Activated CD4-positive, alpha-beta T cell treated with anti-CD3 and anti-CD28 coated beads, Interleukin-10, Interleukin-2, amounts not matched to agents 100 ng/mL and 50 ng/mL, durations not matched to agents 16 hours and 8 hours (primary cell): ENCODE measurements at places on chromosomes 5 and 9.

- DNase-seq, result no peak
These were observed 7.1 kb upstream of the PCSK1 start for GRCh38 chr5:96440185-96440538.

DNA sequence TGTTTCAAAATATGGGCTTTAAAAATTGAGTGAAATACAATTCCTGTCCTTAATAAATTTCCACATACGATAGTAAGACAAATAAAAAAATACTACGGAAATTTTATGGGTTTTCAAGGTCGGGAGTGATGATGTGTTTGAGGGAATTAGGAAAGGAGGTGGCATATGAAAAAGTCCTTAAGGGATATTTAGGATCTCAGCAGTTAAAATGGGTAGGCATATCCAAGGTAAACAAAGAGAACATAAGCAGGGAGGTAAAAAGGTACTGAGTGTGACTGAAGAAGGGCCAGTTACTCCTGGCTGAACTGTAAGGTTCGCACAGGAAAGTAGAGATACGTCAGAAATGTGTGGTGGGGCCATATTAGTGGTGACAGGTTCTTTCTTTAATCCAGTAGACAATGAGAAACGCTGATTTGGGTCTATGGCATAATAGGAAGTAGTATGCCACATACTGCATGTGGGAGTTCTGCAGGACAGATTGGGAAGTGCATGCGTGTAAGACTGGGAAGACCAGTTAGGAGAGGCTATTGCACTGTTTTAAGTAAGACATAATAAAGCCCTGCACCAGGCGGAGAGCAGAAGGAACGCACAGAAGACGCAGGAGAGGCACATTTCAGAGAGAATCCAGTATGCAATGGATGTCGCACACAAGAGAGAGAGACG, 937 bp upstream of the HMGCR start:
- DNase-seq, result peak; percentile 55

- DNase-seq, result peak; percentile 90
These were observed 10.6 kb upstream of the PPP1R26 start for GRCh38 chr9:135468854-135469521.

DNA sequence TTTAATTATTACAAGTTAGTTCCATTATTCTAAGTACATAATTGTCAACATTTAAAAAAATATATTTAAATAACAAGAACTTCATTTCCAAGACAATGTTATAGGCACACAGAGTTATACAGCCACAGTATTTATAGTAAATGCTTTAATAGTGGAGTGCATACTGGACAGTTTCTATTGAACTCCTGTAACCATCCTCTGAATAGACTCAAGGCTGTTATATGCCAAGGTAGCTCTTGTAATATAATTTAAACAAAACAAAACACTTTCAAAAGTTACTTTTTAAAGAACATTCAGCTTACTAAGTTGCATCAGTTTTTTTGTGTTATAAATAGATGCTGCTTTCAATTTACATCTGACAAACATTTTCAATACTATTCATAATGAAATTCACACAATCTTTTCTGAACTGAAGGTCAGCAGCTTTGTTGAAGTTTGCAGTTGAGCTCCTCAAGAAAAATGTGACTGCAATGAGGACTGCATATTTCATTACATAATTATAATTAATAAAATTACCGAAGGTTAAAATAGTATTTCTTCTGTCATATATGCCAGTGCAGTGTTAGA, 549.9 kb upstream of the CYLC2 start:
- DNase-seq, result no peak

DNA sequence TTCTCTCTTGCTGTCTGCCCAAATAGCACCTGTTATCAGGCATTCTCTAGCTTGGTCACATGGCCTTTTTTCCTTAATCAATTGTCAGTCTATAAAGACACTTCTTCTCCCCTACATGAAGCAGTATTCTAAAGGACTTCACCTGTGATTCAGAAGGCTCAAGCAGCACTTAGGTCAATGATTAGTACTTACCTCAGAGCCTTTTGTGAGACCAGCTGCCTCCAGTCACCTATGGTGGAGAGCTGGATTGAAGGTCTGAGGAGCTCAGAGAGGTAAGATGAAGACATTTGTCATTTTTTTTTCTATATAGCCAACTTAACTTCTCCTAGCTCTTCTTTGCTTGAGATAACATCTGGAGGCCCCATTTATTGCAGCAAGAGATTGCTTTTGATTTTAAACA, 278.3 kb upstream of the PCSK5 start:
- DNase-seq, result no peak

- DNase-seq, result no peak
These were observed 139.0 kb downstream of the CPLANE1 start for GRCh38 chr5:37110135-37110534.

DNA sequence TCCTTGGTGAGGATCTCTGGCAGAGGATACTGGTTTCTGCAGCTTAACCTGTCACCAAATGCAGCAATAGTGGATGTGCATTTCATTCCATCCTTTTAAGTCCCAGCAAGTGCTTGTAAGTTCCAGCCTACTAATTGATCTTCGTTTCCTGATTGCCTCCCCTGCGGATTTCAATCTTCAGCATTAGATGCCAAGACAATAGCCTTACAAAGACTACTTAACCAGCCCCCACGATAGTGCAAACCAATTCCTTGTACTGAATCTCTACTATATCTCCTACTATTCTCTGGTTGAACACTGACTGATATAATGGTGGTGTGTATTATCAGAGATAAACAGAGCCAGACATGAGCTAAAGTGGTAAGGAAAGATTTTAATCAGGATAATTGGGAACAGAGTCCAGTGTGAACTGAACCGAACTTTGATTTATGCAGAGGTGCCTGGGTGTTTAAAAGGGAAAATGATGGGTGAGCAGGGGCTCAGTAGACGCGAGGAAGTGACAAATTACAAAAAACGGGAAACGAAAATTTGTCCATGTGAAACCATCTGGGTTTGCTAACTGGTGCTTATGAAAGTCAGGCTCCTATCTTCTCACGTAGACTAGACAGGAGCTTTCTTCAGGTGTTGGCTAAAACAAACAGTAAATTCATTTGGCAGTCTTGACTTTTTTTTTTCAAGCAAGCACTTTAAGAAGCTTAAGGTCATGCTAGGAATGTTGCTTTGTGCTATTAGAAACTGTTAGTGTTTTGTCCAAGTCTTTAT, 106.9 kb upstream of the ST8SIA4 start:
- no peak for DNase-seq
